CD8-positive, alpha-beta memory T cell (primary cell): ENCODE measurements at places on chromosomes 16 and 17. TPM values are rescaled to one million over a fixed set of nuclear protein-coding genes. Genes with fewer than 3 reads are reported as not detected.

Gene MILR1
- total RNA-seq = 0.66 TPM

Gene KRTAP4-5
- not detected for total RNA-seq

Gene MT1F
- total RNA-seq = 17.9 TPM

Gene CDH1
- total RNA-seq = 0.37 TPM

Gene SLFN14
- total RNA-seq = 0.15 TPM

Gene CSH1
- total RNA-seq = not detected

Gene HBA2
- not detected for total RNA-seq

DNA sequence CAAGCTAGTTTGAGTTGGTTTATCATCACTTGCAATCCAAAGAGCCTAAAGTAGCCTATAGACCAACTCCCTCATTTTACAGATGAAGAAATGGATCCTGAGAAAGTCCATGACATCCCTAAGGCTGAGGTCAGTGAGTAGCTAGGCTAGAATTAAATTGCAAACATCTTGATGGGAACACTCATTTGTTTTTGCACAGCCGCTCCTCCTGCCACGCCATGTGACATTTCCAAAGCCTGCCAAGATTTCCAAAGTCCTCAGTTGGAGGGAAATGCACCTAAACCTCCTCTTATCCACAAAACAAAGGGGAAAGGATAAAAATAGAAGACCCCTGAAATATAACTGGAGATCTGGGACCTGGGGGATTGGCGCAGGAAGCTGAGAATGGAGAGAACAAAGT, 15.0 kb downstream of the TMEM92 start:
- no peak for DNase-seq
- H3K4me1 ChIP-seq = no peaks in the 10 kb centered on the region
- no peaks in the 10 kb centered on the region for H3K36me3 ChIP-seq
- H3K4me3 ChIP-seq = no peak overlapping the region
- peaks cover 9% of the 10 kb centered on the region for H3K27me3 ChIP-seq
- H3K27ac ChIP-seq = no peak overlapping the region

DNA sequence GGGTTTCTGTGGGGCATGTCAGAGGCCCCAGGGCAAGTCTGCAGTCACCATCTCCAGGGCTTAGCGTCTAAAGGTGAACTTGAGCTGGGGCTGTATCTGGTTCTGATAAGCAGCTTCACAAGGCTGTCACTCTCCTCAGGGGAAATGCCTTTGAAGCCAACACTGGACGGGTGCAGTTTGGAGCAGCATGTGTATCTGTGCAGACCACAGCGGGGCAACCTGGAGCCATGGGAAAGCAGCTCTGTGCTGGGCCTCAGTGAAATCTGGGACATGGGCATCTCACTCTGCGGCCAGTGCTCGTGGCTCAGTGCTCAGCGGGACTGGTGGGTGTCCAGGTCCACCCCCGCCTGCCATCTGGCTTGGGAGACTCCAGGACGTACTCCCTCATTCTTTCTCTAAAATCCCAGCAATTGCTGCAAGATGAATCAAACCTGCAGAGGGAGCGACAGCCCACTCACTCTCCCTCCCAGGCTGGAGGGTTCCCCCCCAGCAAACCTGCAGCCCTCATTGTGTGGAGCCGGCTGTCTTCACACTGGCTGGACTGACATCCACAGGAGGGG, 63.5 kb downstream of the PRMT7 start:
- no peaks in the 10 kb centered on the region for H3K27me3 ChIP-seq
- DNase-seq = no peak
- H3K27ac ChIP-seq = no peak overlapping the region

- no peaks in the 10 kb centered on the region for H3K36me3 ChIP-seq
- peaks cover 4% of the 10 kb centered on the region for H3K4me1 ChIP-seq
- no peak overlapping the region for H3K27ac ChIP-seq
- no peak for DNase-seq
- H3K27me3 ChIP-seq = peaks cover 6% of the 10 kb centered on the region
Measured at GRCh38 chr17:76872221-76872873, 4.1 kb downstream of the MGAT5B start.

DNA sequence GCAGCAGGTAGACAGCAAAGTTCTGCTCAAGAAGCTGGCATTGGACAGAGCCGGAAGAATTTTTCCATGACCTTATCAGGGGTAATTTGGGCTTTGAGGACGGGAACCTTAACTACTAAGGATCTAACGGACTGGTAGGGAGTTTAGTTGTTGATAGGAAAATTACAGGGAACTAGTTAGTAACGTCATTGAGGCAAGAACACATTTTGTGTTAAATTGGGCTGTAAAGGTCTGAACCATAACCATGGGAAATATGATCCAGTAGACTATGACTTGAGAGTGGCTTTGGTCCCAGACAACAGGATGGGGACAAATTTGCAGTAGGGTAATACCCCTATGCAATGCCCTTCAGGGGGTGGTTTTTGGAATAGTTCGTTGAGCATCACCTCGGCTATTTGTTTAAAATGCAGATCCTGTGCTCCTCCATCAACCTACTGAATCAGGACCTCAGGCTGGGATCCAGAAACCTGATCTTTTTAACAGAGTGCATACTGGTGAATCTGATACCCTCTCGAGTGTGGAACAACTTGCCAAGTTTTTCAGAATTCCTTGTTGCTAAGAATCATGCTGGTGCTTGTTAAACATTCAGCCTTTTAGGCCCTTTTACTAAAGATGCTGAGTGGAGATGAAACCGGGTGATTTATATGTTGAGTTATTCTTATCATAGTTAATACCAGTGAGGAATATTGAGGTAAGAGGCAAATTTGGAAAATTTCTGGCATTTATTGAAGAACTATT, 255.1 kb downstream of the MAP2K6 start:
- no peaks in the 10 kb centered on the region for H3K4me1 ChIP-seq
- H3K4me3 ChIP-seq = no peak overlapping the region
- no peak overlapping the region for H3K27ac ChIP-seq
- no peak for DNase-seq
- no peaks in the 10 kb centered on the region for H3K27me3 ChIP-seq

- DNase-seq = no peak
- H3K4me3 ChIP-seq = no peak overlapping the region
- no peaks in the 10 kb centered on the region for H3K36me3 ChIP-seq
- H3K4me1 ChIP-seq = no peaks in the 10 kb centered on the region
- H3K27ac ChIP-seq = no peak overlapping the region
- no peaks in the 10 kb centered on the region for H3K27me3 ChIP-seq
Measured at GRCh38 chr16:20696618-20697017, 862 bp downstream of the ACSM1 start.

DNA sequence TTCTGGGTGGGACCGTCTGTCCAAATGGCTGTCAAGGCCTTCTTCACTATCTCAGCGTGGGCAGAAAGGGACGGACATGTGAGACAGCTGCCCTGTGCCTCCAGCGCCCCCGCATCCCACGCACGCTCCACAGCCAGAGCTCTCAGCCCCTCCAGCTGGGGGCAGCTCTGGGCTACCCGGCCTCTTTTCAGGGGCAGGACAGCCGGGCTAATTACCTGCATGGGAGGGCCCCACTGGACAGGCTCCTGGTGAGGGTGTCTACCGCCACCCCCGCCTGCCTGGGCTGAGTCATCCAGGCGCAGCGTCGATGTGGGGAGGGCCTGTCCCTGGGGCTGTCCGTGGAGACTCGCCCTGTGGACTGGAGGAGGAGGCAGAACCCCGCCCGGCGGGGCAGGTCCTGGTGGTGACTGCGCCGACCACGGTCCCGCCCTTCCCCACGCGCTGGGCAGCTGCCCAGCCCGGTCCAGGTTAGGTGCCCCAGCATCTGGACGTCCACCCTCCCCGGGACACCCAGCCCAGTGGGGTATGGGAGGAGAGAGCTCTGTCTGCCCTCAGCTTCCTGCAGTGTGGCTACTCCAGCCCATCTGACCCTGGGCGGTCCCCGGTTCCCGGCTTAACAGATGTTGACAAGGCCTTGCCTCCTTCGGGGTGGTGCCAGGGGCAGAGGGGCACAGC, 5.9 kb upstream of the METRNL start:
- no peaks in the 10 kb centered on the region for H3K36me3 ChIP-seq
- H3K27ac ChIP-seq = no peak overlapping the region
- H3K4me1 ChIP-seq = peaks cover 35% of the 10 kb centered on the region
- H3K27me3 ChIP-seq = no peaks in the 10 kb centered on the region
- DNase-seq = no peak

DNA sequence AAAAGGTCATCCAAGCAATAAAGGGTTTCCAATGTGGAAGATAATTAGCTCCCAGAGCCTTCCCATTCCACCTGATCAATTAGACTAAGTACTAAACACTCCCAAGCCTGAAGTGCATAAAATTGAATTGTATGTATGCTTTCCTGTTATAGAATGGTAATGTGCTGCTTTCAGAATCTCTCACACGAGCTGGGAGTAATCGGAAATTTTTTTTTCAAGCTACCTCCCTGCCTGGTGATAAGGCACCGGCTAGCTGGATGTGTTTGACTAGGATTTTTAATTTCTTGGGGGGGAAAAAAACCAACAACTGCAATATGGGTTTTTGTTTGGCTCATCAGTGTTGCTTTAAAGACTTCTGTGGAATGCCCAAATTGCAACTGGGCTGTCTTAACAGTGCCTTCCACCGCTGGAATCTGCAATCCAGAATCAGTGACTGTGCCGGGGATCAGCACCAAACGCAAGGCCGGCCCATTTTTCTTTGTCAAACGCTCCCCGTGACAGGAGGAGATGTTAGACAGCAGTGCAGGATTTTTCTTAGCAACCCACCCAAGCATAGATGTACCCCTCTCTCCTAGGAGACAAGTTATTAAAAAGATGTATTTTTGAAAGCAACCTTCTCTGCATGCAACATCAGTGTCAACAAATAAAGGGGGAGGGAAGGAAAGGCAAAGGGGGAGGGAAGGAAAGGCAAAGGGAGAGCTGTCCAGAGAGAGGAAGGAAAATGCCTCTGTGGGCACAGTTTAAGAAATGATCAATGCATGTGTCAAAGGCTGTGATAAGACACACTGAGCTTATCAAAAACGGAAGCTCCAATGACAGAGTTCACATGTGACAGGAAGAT, 387.2 kb downstream of the NPIPA8 start:
- H3K36me3 ChIP-seq = no peaks in the 10 kb centered on the region
- no peak overlapping the region for H3K27ac ChIP-seq
- H3K4me1 ChIP-seq = no peaks in the 10 kb centered on the region

DNA sequence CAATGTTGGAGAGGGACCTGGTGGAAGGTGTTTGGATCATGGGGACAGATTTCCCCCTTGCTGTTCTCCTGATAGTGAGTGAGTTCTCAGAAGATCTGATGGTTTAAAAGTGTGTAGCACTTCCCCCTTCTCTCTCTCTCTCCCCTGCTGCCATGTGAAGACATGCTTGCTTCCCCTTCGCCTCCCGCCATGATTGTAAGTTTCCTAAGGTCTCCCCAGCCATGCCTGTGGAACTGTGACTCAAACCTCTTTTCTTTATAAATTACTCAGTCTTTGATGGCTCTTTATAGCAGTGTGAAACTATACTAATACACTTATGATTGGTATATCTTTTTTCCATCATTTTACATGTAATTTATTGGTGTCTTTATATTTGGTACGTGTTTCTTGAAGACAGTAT, 13.4 kb downstream of the ADGRG5 start:
- DNase-seq = no peak
- no peaks in the 10 kb centered on the region for H3K4me1 ChIP-seq
- H3K27ac ChIP-seq = no peak overlapping the region
- no peaks in the 10 kb centered on the region for H3K36me3 ChIP-seq
- no peak overlapping the region for H3K4me3 ChIP-seq

DNA sequence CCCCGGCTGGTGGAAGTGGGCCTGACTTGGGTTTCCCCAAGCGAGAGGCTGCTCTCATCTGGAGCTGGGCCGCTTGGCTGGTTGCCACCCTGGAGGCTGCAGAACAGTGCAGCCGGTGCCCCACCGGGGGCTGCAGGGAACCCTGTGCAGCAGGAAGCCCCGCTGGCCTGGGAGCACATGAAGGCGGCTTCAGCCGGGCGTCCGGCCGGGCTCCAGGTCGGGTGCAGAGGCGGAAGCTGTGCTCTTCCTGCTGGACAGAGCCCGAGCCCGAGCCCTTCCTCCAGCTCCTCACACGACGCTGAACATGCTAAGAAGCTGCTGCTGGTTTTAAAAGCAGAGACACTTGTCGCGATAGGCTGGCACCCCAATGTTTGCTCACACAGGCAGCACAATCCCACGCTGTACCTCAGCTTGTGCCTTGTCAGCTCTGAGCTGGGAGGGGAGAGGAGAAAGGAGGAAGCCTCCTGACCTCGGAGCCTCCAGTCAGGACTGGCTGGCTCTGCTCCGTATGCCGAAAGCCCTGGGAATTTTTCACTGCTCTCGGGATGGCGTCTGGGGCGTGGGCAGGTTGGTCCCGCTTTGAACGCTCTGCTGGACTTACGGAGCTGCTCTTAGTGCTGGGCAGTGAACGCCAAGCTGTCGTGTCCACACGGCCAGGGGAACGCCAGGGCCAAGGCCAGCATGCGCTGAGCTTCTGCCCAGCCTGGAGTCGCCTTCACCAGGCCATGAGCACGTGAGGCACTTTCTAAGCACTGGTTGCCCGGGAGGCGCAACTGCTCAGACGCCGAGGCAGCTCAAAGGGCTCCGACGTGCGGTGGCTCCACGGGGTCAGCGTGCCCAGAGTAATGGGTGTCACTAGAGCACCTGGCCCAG, 8.8 kb downstream of the CDK5R1 start:
- DNase-seq = no peak
- H3K4me1 ChIP-seq = peaks cover 39% of the 10 kb centered on the region
- no peak overlapping the region for H3K4me3 ChIP-seq
